ENCODE measurements at places on chromosomes 11 and 22.

DNA sequence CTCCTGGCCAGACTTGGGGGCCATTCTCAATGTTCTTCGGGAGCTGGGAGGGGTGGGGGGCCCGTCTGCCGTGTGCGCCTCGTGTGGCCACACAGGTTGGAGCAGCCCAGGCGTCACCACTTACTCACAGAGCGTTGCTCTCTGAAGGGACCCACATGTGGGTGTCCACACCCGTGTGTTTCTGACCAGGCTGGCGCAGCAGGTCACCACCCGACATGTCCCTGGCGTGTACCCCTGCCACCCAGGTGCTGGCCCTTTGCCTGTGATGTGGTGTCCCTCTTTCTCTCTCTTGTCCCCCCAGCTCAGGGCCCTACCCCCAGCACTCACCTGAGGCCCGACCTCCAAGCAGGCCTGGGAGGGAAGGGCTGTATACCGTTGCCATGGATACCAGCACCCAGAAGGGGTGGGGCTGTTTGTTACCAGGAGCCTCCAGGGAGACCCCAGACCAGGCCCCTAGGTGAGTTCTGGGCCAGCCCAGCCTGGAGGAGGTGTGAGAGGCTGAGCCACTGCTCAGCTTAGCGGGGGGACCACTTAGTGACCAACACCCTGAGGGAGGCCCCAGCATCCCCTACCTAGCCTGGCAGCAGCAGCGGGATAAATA, 1.4 kb downstream of the LMNTD2 start:
- no peak for DNase-seq

DNA sequence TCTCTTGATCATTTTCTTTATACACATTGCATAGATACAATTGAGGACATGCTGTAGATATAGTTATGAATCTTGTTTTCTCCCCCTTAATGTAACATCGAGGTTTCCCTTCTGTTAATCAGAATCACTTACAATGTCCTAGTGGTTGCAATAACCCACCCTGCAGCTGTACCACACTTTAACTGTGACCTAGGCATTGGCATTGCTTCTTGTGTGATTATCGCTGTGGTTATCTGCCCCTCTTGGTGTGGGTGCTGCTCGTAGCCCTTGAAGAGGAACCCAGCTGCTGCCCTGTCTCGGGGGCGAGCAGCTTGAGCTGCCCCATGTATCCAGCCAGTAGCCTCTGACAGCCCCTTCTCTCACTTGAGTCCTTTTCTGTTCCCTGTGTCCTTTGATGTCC, 1.5 kb downstream of the DGAT2 start:
- DNase-seq: no peak

DNA sequence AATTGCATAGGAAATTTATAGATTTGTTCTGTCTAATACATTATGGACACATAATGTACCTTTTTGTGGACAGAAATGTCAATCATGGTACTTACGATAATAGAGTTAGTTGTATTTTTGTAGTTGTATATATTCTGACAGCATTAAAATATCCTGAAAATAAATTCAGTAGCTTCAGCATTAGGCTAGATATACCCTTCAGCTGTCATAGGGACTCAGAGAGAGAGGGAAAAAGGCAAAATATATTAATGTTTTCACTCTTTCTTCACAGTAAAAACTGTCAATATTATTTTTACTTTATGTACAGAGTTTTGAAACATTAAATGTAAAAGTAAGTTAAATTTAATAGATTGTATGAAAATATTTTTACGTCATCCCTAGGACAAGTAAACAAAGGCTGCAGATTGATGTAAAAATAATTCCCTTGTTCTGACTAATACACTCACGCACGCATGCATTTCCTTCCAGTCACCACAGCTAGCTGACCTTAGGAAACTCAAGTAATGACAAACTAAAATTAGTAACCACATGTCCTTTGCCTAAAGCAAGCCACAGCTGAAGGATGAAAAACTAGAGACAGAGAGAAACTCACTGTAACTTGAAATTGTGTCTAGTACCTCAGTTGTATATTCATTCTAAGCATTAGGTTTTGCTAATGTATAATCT, 104.7 kb upstream of the CARD18 start:
- no peak for DNase-seq

- DNase-seq: no peak
Measured at GRCh38 chr11:76768909-76769560, 14.1 kb upstream of the TSKU start.

- no peak for DNase-seq
Measured at GRCh38 chr11:105229761-105230160, 90.2 kb upstream of the CARD18 start.

GRCh38 chr11:63919267-63920125, 2.5 kb upstream of the RCOR2 start:
- peak; percentile 78 for DNase-seq

GRCh38 chr11:120062561-120062930, 75.4 kb downstream of the TRIM29 start:
- no peak for DNase-seq

DNA sequence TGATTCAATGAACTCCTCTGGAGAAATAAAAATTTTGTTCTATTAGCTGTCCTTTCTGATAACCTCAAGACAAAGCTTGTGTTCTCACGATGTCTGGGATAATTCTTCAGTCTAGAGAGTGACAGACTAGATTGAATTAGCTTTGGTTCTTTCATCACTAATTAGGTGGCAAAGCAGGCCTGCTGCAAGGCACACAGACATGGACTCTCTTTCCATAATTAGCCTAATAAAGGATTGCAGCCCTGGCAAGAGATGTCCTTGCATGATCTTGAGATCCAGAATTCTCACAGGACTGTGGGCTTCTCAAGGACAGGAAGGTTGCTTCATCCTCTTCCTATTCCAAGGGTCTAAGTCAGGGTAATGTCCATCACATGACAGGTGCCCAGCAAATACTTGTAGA, 245.6 kb upstream of the ZC3H12C start:
- DNase-seq: no peak

GRCh38 chr11:74683279-74683871, 47.9 kb downstream of the CHRDL2 start:
- no peak for DNase-seq

DNA sequence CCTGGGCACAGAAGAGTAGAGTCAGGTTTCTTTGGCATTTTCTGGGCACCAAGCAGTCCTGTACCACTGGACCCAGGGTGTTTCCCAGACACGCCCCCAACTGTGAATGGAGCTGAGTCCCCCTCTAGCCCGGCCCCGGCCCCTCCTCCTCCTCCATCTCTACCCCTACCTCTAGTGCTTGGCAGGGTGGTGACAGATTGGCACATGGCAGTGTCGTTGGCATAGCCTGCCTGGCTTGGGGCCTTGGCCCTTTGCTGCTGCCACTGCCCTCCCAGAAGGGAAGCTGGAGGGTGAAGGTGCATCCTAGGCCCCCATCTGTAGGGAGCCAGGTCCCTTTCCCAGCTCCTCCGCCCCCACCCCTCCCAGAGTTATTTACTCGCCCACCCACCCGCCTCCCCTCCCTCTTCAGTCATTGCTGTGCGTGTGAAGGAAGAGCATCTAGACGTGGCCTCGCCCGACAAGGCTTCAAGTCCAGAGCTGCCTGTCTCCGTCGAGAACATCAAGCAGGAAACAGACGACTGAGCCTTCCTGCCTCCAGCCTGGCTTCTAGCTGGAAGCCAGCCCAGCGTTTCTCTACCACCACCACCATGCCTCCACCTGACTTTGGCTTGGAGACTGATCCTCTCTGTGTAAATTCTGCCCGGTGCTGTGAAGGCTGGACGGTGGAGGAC, 10.9 kb downstream of the CHADL start:
- DNase-seq: no peak

GRCh38 chr11:66291706-66292542, at the start of gene TMEM151A:
Gene TMEM151A, plus strand, starts transcription at chr11:66291894. Its CDS starts 120 bp downstream, at chr11:66292014.
- no peak for DNase-seq

GRCh38 chr11:79025097-79025496, 415.7 kb downstream of the TENM4 start:
- no peak for DNase-seq

DNA sequence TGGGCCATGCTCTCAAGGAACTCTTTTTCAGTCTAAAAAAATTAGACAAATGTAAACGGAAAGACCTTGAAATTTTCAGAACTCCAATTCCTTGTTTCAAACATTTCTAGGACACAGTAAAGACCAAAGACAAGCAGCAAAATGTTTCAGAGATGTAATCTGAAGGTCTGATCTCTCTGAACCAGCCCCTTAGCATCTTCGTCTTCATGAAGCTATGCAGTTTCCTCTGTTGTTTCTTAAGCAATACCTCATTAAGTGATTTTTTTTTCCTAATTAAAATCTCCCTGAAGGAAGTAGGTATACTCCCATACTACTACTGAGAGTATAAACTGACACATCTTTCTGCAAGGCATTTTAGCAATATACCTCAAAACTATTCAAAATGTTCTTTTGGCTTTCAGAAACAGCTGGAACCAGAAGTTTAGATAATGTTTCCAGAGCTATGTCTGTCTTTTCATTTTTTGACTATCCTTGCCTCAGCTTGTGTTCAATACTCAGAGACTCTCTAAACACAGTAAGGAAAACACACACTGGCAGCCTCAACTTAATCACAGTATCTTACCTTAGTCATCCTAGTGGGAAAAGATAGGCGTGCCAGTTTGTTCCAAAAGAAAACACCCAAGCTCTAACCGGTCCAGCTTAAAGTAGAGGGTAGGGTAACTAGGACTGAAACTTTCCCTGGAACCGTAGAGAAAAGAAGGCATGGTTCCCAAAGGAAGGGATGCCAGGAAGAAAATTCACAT, 25.1 kb downstream of the SBF2 start:
- no peak for DNase-seq

DNA sequence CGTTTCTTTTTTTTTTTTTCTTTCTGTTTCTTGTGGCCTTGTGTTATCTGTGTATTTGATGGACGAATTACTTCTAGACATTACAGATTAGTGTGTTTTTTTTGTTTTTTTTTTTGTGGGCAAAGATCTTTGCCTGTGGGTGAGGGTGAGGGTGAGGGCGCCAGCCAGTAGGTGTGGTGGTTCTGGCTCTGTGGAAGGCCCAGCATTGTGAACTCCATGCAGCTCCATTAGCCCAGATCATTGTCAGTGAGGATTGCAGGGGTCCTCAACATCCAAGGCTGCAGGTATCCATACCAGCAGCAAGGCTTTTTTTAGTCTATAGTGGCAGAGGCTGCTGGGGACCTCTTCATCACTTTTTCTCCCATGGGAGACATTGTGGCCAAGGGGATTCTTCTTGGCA, 13.7 kb downstream of the BIRC2 start:
- no peak for DNase-seq

- no peak for DNase-seq
Measured at GRCh38 chr11:66922551-66922950, 35.6 kb downstream of the PC start.

DNA sequence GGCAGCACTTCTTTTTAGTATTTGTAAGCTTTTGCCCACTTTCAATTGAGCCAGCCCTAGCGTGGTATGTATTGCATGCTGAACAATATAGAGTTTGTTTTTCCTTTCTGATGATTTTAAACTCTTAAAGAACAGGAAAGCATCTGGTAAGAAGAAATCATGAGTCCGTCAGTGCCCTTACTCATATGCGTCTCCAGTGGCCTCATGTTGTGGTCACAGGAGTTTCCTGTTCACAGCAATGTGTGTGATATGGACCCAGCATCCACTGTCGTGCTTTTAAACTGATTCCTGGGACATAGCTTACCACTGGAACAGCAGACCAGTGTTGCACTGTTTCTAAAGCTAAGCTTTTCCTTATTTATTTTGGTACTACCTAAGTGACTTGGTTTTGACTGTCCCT, 40.1 kb downstream of the BID start:
- DNase-seq: no peak

DNA sequence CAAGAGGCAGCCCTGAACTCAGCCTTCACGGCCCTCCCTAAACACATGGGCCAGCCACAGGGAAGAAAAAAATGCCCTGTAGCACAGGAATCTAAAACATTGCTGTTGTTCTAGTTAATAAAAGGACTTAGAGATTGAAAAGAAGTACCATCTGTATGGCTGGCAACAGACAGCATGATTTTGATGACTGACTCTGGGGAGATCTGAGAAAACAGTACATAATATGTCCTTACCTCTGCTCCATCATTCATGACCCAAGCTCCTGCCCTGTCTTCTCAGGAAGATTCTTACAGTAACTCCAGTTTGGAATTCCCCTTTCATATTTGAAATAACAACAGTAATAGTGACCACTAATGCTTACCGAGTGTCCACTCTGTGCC, 244.2 kb downstream of the ETS1 start:
- DNase-seq: no peak

- no peak for DNase-seq
Measured at GRCh38 chr11:73243093-73243485, 25.0 kb downstream of the P2RY2 start.

GRCh38 chr22:46389081-46389480, 53.6 kb downstream of the TRMU start:
- no peak for DNase-seq

GRCh38 chr11:32400196-32400595, 35.1 kb downstream of the WT1 start:
- no peak for DNase-seq

DNA sequence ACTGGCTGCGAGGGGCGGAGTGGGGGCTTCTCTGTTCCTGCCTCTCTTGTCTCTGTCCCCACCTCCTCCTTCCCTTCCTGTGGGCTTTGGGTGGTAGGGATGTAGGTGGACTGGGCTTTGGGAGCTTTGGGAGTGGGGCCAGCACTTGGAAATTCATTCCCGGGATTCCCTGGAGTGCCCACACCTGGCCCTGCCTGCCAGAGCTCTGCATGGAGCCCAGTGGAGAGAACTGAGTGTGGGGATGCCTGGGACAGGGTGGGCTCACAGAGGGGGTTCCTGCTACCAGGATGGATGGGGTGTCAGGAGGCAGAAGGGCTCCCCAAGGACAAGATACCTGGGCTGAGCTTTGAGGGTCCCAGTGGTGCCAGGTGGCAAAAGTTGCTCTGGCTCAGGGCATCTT, 22.3 kb downstream of the CSF2RB start:
- DNase-seq: no peak

GRCh38 chr11:126317756-126318573, 14.1 kb downstream of the DCPS start:
- no peak for DNase-seq

DNA sequence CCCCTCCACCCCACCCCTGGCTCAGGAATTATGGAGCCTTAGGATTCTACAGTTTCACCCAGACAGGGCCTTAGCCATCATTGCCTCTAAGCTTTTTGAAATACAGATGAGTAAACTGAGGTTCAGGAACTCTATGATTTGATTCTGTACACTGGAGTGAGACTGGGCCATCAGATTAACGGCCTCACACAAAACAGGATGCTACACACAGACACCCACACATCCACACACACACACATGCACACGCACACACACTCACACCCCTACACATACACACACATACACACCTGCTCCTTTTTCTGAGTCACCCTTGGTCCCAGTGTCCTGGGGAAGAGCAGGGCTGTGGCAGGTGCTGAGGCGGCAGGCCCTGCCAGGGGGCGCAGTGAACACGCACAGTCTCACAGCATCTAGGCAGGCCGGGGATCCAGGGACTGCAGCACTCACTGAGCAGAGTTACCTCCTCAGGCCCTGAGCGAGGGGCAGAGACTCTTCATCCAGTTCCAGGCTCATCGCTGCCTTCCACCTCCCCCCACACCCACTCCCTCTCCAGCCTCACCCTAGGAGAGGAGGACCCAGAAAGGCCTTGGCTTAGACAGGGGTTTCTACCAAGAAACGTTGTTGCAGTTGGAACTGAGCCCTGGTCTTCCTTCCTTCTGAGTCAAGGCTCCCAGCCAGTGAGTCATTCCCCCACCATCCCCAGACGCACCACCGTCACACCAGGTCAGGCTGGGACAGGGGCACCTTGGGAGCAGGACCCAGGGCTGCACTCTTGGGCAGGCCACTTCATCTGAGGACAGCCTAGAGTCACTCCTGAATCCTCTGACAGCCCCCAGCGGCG, 89.8 kb upstream of the PARVA start:
- DNase-seq: peak; percentile 24

All from DMS153 (cell line).